Thoracic aorta (tissue), 2 donors: ENCODE measurements at places on chromosomes 6 and 20. TPM values are rescaled to one million over a fixed set of nuclear protein-coding genes. Genes with fewer than 3 reads are reported as not detected.

The ADGB gene
- not detected for total RNA-seq

The GSTA2 gene
- not detected for total RNA-seq

GRCh38 chr6:52557389-52558265 lies 19.2 kb downstream of the TRAM2 start:
- peak overlapping the region; percentile 32 for H3K4me3 ChIP-seq
- peaks cover 91% of the 10 kb centered on the region for H3K4me1 ChIP-seq
- peak overlapping the region; percentile 44 for H3K27ac ChIP-seq
- H3K27me3 ChIP-seq: no peaks in the 10 kb centered on the region
- H3K36me3 ChIP-seq: no peaks in the 10 kb centered on the region

The SLC17A5 gene
- total RNA-seq: 36.8 TPM

DNA sequence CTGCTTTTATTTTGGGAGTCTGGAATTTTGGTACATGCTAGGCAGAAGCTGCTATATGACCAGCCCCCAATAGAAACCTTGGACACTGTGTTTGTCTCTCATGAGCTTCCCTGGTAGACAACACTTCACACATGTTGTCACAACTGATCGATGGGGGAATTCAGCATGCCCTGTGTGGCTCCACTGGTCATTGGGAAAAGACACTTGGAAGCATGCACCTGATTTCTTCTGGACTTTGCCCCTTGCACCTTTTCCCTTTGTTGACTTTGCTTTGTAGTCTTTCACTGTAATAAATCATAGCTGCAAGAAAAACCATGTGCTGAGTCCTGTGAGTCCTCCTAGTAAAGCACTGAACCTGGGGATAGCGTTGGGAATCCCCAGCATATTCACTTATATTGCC lies 7.9 kb upstream of the WFDC10A start:
- no peak for DNase-seq
- H3K4me1 ChIP-seq: no peaks in the 10 kb centered on the region
- H3K27me3 ChIP-seq: no peaks in the 10 kb centered on the region
- H3K4me3 ChIP-seq: no peak overlapping the region
- H3K27ac ChIP-seq: no peak overlapping the region
- no peaks in the 10 kb centered on the region for H3K36me3 ChIP-seq

The TNF gene
- 3.2 TPM for total RNA-seq

DNA sequence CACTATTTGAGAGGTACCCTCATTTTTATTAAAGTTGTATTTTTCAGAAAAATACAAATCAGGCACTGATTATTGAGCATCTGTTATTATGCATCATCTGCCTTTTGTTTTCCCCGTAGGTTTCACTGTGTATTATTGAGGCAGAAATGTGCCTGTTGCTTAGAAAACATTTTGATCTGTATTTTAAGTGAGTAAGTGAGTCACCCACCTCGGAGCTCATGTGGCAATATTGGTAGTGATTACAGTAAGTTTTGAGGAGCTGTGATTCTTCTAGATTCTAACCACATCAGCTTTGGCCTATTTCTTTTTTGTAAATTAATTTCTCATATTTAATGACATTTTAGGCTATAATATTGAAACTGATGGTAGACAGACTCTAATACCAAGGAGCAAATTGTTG lies 59.6 kb upstream of the LAMP5 start:
- no peak overlapping the region for H3K4me3 ChIP-seq
- no peaks in the 10 kb centered on the region for H3K4me1 ChIP-seq
- H3K27me3 ChIP-seq: no peaks in the 10 kb centered on the region
- no peak for DNase-seq
- H3K36me3 ChIP-seq: no peaks in the 10 kb centered on the region

DNA sequence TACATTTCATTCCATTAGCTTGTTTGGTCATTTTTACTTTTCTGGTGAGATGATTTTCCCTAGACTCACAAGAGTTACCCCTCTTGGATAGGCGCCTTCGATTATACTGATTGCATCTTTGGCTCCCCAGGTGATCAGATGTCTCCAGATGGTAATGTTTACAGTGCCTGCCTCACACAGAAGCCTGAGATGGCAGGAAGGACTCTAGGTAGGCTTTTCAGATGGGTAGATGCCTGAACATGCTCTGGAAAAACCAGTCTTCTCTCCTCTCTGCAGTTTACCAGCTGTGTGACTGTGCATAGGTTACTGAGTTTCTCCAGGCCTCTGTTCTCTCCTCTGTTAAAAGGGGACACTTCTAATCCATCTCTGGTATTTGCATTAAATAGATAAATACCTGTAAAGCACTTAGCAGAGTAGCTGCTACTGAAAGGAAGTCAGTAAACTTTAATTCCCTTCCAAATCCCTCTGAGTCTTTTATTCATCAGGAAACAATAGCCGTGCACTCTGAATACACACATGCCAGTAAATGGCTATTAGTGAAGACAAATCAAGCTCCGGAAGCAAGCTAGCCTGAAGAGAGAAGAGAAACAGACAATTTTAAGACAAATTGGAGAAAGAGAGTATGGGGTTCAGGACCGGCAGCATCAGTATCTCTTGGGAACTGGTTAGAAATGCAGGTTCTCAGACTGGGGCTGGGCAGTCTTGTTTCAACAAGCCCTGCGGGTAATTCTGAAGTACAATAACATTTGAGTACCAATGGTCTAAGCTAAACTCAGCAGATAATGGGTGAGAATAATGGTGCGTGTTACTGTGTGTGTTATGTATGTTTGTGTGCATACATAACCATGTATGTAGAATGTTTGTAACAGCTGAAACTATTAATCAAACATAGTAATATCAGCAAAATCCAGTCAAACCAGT lies 139.4 kb downstream of the UST start:
- H3K4me3 ChIP-seq: no peak overlapping the region
- H3K36me3 ChIP-seq: no peaks in the 10 kb centered on the region
- no peaks in the 10 kb centered on the region for H3K27me3 ChIP-seq
- no peak for DNase-seq
- H3K4me1 ChIP-seq: peaks cover 68% of the 10 kb centered on the region

GRCh38 chr6:148557796-148558321 lies 189.0 kb upstream of the UST start:
- H3K36me3 ChIP-seq: no peaks in the 10 kb centered on the region
- no peaks in the 10 kb centered on the region for H3K27me3 ChIP-seq
- H3K4me3 ChIP-seq: no peak overlapping the region
- no peaks in the 10 kb centered on the region for H3K4me1 ChIP-seq
- no peak for DNase-seq

DNA sequence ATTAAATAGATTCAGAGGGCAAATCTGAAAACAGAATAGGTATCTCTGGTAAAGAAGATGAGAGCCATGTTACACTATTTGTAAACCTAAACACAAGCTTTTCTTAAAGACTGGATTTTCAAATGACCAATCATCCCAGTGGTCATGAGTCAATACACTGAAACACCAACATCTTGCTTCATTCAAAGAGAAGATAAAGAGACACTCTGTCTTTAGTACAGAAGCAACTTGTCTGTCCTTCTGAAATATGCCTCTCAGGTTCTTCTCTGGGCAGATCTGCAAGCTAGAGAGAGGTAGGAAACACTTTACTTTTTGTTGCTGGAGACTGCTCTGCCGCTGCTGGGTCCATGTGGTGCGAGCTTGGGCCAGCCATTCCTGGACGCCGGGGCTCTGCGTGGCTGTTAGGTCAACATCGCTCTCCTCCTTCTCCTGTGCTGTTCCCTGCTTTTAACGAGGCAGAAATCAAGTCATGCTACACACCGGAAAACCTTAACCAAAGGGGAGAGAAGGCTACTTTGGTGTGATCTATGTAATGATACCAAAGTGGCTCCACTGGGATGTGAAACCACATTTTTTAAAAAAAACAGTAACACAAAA lies 368.2 kb downstream of the SYNE1 start:
- H3K4me1 ChIP-seq: peaks cover 53% of the 10 kb centered on the region
- no peak for DNase-seq
- H3K36me3 ChIP-seq: peaks cover 13% of the 10 kb centered on the region
- peak overlapping the region; percentile 79 for H3K27ac ChIP-seq
- no peaks in the 10 kb centered on the region for H3K27me3 ChIP-seq

DNA sequence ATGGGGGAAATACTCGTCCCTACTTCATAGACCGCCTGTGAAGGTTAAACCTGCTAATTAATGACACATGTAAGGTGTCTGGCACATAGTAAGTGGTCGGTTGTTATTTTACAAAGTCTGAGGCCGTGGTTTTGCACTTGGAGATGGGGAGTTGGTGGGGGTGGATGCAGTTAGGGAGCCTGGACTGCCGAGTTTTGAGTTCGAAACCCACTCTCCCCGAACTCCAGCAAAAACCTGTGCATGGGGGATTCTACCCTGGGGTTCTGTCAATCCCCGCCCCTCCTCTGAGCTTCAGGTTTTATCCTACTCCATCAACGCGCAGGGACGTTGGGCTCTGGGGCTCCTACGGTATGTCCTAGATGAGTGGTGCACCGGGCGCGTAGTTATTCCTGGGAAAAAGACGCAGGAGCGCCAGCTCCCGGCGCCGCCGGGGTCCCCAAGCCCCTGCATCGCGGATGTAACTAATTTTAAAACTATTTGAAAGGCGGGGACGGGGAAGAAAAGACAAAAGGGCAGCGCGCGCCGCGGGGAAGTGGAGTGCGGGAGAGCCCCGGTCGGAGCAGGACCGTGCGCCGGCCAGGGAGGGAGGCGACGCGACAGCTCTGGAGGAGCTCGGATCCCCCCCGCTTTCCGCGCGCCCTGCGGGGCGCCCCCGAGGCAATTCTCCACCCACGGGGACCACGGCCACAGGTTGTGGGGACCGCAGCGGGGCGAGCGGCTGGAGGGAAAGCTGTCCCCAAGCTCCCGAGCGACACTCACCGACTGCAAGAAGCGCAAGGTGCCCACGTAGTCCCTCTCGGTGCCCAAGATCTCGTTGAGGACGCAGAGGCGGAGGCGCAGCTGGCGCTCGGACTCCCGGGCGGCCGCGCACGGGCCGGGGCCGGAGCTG lies 672 bp downstream of the PREX1 start:
- H3K27ac ChIP-seq: peak overlapping the region; percentile 54
- H3K27me3 ChIP-seq: no peaks in the 10 kb centered on the region
- peak overlapping the region; percentile 90 for H3K4me3 ChIP-seq
- H3K4me1 ChIP-seq: peaks cover 30% of the 10 kb centered on the region
- H3K36me3 ChIP-seq: no peaks in the 10 kb centered on the region

- H3K36me3 ChIP-seq: peaks cover 8% of the 10 kb centered on the region
- DNase-seq: no peak
- no peak overlapping the region for H3K27ac ChIP-seq
- H3K4me3 ChIP-seq: no peak overlapping the region
Observed at GRCh38 chr6:44090465-44090864, 36.8 kb downstream of the MRPL14 start.

DNA sequence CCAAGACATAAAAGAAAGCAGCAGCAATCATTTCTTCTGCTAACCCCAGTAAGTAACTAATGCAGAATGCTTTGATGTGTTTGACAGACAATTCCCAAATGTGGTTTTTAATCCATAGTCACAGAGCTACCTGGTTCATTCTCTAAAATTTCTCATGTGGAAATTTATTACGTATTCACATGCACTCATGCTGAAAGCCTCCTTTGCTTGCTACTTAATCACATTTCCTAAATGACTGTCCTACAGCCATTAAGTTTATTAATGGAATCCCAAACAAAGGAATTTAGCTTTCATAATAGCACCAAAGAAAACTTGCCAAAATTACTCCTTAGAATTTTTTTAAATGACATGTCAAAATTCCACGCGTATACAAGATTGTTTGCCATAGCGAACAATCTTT lies 68.6 kb upstream of the MCHR2 start:
- no peaks in the 10 kb centered on the region for H3K4me1 ChIP-seq
- H3K27ac ChIP-seq: no peak overlapping the region
- no peaks in the 10 kb centered on the region for H3K27me3 ChIP-seq

- H3K27me3 ChIP-seq: no peaks in the 10 kb centered on the region
- no peak overlapping the region for H3K4me3 ChIP-seq
- no peak overlapping the region for H3K27ac ChIP-seq
- H3K4me1 ChIP-seq: no peaks in the 10 kb centered on the region
Observed at GRCh38 chr6:142189057-142189456, 42.0 kb downstream of the VTA1 start.

The SLC17A9 gene
- total RNA-seq: 18.8 TPM

GRCh38 chr6:88650029-88650619 lies 313.3 kb downstream of the RNGTT start:
- H3K4me1 ChIP-seq: no peaks in the 10 kb centered on the region
- H3K4me3 ChIP-seq: no peak overlapping the region
- no peaks in the 10 kb centered on the region for H3K27me3 ChIP-seq
- no peak overlapping the region for H3K27ac ChIP-seq

GRCh38 chr6:37323580-37323979 lies 30.2 kb upstream of the RNF8 start:
- H3K4me3 ChIP-seq: no peak overlapping the region
- no peaks in the 10 kb centered on the region for H3K36me3 ChIP-seq
- no peak for DNase-seq
- H3K4me1 ChIP-seq: no peaks in the 10 kb centered on the region
